ENCODE measurements at places on chromosomes 6 and 20.

DNA sequence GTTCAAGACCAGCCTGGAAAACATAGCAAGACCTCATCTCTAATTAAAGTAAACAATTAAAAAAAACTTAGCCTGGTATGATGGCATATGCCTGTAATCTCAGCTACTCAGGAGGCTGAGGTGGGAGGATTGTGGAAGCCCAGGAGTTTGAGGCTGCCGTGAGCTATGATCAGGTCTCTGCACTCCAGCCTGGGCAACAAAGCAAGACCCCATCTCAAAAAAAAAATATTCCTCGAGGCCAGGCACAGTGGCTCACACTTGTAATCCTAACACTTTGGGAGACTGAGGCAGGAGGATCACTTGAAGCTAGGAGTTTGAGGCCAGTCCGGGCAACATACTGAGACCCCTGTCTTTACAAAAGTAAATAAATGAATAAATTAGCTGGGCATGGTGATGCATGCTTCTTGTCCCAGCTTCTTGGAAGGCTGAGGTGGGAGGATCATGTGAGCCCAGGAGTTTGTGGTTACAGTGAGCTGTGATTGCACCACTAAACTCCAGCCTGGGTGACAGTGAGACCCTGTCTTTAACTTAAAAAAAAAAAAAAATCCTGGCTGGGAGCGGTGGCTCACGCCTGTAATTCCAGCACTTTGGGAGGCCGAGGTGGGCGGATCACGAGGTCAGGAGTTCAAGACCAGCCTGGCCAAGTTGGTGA lies 9.3 kb upstream of the C2 start:
- DNase-seq = no peak

DNA sequence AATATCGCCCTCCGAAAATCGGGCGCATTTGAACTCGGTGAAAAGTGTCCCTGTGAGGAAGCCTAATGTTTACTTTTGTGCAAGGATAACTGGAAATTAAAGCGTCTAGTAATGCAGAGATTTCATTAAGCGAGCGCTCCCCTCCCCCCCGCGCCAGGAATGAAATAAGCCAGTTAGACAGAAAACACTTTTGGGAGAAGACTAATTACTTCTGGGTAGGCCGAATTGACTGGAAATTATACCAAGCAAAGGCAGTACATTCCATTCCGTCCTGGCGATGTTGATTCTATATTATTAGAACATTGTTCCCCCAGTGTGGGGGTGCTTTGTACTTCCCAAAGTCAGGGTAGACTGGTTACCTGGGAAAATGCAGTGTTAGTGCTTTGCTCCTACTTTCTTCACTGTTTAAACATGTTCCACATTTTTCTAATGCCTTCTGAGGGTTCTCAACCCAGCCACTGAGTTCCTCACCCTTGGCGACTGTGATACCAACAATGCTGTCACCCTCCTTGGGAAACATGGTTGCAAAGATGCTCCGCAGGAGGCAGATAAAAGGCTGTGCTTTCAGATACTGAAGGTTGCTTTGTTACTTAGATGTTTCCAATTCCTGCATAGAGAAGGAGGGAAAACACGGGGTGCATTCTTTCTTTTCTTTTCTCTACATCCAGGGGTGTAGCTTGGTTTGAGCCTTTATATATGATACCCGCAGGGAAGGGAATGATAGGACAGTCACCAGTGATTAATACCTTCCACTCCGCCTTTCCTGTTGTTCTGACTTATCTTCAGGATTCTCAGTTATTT lies 2.6 kb downstream of the GJA1 start:
- DNase-seq = peak; percentile 71

- DNase-seq = no peak
Observed at GRCh38 chr6:121142093-121142492, 192.2 kb downstream of the TBC1D32 start.

- DNase-seq = no peak
Observed at GRCh38 chr6:42335896-42336295, 115.8 kb downstream of the TRERF1 start.

GRCh38 chr6:108616544-108616943 lies 55.8 kb downstream of the FOXO3 start:
- DNase-seq = no peak

DNA sequence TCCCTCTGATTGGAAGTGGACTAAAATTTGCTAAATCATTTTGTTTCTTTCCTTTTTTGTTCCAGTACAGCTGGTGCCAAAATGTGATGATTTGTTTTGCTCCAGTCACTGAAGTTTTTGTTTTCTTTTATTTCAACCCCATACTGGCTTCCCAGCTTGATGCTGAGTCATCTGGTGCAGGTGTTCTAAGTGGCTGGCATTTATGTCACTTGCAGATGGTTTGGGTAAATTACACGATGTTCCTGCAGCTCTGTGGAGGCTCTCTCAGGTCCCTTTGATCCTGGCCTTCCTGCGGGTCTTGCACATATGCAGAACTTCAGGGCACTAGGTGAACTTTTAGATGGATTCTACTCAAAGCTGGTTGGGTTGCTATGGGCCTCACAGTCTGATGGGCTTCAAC lies 577.7 kb downstream of the HAO1 start:
- DNase-seq = no peak

DNA sequence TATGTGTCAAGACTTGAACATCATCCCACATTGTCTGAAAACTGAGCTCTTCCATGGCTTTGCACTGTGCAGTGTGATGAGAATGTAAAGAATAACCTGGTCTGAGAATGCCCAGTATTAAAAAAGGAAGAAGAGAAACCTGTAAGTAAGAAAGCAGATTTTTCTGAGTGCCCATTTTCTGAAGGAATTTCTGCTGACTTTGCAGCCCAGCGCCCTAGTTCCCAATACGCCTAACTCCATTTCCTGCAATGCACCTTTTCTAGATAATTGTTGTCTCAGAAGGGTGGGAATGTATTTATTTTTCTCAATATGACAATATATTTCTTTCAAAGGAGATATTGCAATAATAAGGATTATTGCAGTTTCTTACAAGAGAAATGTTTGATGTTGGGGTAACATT lies 231.5 kb downstream of the HAO1 start:
- DNase-seq = no peak

GRCh38 chr6:106540907-106541306 lies 88.4 kb downstream of the RTN4IP1 start:
- no peak for DNase-seq

DNA sequence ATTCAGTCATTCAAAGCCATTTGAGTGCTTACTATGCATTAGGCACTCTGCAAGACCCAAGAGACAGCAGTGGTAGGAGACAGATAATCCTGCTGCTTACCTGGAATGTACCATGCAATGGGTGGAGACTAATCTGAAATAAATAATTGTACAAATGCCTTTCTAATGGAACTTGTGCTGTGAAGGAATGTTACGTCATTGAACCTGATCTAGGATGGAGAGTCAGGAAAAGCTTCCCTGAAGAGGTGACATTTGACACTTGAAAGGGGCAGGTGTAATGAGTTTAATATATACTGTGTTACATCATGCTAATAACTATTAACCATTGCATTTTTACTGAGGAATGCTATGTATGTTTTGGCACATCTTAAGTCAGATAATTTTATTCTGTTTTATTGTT lies 491.0 kb upstream of the FLRT3 start:
- DNase-seq = no peak

DNA sequence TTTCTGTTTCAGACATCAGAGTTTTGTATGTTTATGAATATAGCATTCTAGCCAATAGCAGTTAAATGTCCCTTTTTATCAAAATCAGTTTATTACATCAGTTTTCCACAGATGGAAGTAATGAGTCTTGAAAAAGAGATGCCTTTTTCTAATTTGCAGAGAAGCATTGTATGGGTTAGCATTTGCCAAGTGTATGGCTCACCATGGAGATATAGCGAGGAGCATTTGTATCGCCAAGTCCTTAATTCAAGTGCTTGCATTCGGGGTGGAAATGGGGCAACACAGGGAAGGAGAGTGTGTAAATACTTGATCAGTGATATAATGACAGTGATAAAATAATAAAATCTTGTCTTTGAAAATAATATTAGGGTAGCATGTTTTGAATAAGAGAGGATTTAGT lies 42.9 kb downstream of the TXLNB start:
- no peak for DNase-seq

- no peak for DNase-seq
Observed at GRCh38 chr6:144581812-144582537, 296.8 kb downstream of the UTRN start.

DNA sequence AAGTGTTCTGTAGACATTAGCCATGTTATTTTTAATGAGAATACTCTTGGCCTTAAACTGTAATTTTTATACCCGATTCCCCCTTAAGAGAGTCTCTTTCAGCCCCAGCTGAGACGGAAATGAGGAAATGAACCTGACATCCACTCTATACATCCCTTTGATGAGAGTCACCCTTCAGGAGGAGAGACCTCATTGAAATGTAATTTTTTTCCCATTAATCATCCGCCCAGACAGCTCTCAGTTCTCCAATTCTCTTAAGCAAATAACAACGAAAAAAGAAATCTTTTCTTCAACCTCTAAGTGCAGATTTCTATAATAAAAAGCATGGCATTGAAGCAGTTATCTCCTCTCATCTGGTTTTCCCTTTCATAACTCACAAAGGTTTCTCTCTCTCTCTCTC lies 243.8 kb upstream of the PMEPA1 start:
- DNase-seq = peak; percentile 72

- DNase-seq = peak; percentile 10
Observed at GRCh38 chr6:145199961-145200360, 535.4 kb downstream of the EPM2A start.

DNA sequence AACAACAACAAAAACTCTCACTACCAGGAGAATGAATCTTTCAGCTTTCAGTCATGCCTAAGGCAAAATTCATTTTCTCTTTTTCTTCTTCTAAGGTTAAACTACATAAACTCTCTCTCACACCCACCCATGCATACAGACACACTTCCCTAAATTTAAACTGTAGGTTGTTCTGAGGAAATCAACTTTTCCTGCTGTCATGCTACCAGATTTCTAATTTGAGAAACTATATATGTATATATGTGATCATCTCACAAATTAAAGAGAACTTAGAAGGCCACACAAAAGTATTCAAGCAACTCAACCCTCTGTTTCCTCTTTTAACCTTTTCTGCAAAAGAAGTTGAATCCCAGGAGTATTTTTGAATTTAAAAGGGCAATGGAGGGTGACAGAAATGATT lies 532.5 kb downstream of the KIF16B start:
- DNase-seq = no peak

DNA sequence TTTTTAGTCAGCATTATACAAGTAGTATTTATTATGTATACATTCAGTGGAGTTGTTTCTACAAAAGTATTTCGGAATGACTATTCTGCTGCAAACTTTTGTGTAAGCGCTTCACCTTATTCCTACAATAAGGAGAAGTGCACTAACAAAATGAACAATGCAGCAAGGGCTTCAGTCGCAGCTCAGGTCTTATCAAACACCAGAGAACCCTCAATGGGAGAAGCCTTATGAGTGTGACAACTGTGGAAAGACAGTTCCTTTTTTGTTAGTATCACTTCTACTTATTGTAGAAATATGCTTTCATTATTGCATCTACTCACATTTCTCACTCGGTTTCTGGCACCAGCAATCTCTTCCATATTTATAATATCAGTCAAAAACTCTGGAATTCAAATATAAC lies 18.8 kb downstream of the ZKSCAN3 start:
- DNase-seq = no peak

- no peak for DNase-seq
Observed at GRCh38 chr6:154501578-154501868, 9.0 kb downstream of the CNKSR3 start.

DNA sequence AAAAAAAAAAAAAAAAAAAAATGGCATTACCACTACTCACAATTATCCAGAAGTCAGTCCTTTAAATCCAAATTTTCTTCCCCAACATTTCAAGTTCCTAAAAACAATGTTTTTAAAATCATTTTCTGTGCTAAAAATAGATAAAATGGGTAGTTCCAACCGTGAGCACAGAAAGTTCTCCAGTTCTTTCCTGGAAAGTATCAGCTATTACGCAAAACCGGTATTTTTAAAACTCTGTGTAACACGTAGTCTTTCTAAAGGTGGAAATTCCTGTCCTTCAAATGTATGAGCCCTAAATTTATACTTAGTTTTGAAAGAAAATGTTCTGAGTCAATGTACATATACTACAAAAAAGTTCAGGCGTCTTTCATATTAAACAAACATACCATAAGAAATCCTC lies 83.5 kb upstream of the SCAF8 start:
- no peak for DNase-seq

- peak; percentile 58 for DNase-seq
Observed at GRCh38 chr20:6525447-6526303, 241.8 kb upstream of the BMP2 start.

DNA sequence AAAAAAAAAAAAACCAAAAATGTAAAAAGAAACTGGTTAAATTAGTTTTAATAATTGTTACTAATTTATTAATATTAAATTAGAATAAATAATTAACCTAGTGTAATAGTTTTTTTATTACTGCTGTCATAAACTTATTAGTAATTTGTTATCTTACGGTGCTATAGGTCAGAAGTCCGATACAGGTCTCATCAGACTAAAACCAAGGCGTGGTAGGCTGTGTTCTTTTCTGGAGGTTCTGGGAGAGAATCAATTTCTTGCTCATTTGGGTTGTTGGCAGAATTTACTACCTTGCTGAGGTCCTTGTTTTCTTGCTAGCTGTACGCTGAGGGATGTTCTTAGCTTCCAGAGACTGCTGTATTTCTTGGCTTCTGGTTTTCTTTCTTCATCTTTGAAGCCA lies 85.9 kb upstream of the RNF24 start:
- DNase-seq = no peak

Data from astrocyte (in vitro differentiated cells and primary cell).